ENCODE measurements at places on chromosomes 16 and 17.

DNA sequence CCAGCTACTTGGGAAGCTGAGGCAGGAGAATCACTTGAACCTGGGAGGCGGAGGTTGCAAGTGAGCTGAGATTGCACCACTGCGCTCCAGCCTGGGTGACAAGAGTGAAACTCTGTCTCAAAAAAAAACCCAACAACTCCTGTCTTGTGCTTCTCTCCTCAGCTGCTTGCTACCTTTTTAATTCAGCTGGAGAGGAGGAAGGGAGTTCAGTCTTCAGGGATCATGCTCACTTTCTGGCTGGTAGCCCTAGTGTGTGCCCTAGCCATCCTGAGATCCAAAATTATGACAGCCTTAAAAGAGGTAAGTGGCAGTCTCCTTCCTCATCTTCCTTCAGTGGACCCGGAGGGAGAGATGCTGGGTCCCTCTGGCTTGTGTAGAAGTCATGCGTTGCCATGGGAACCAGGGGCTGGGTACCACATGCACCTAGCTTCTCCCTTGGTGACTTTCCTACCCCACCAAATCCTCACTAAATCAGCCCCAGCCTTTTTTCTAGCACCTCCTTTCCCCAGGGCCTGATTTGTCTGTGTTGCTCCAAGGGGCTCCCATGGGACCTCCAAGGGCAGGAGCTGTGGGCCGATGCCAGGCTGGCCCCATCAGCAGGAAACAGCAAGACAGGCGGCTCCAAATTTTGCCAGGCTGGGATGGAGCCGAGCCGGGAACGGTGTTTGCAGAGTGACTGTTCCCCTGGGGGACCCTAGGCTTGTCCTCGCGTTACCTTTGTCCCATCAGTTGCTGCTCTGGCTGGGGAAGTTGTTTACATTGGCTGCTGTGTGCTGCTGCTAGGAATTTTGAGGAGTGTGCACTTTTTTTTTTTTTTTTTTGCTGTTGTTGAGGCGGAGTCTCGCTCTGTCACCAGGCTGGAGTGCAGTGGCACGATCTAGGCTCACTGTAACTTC, 65.2 kb downstream of the ABCC1 start:
- no peak for DNase-seq

- no peak for DNase-seq
Observed at GRCh38 chr17:60327134-60327900, 64.6 kb downstream of the USP32 start.

GRCh38 chr16:87328846-87329245, 11.7 kb upstream of the C16orf95 start:
- DNase-seq = no peak

- DNase-seq = no peak
Observed at GRCh38 chr17:42010898-42011516, 6.2 kb downstream of the DNAJC7 start.

- no peak for DNase-seq
Observed at GRCh38 chr17:7048968-7049367, 5.1 kb upstream of the SLC16A11 start.

DNA sequence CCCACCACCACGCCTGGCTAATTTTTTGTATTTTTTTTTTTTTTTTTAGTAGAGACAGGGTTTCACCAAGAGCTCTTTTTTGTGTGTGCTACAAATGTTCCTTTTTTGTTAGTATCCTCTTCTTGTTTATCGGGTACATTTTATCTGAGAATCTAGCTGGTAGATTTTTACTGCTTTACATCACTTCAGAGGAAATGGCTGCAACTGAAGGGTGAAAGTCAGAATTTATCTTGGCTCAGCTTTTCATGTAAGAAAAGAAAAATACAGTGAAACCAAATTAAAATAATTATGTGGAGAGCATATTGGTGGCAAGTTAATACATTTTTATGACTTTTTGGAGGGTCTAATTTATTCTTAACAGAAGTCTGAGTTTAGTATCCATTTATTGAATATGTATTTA, 26.0 kb downstream of the CBFB start:
- no peak for DNase-seq

DNA sequence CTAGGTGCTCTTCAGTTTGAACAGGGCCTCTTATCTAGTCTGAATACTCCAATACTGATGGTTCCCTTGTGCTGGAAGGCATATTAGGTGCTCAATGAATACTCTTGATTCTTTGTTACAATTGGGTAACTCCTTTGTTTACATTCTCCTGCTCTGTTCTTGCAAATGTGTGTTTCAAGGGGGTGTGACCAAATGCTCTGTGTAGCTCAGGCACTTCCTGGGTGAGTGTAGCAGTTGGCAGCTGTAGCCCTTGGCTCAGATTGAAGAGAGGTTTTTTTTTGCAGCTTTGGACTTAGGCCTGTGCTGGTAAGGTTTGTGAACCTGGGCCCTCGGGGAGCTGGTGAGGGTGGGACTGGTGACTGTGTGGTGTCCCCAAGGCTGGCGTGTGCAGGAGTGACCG, 20.2 kb downstream of the TBCD start:
- DNase-seq = no peak

- DNase-seq = no peak
Observed at GRCh38 chr16:588639-588888, 1.3 kb upstream of the RAB40C start.

DNA sequence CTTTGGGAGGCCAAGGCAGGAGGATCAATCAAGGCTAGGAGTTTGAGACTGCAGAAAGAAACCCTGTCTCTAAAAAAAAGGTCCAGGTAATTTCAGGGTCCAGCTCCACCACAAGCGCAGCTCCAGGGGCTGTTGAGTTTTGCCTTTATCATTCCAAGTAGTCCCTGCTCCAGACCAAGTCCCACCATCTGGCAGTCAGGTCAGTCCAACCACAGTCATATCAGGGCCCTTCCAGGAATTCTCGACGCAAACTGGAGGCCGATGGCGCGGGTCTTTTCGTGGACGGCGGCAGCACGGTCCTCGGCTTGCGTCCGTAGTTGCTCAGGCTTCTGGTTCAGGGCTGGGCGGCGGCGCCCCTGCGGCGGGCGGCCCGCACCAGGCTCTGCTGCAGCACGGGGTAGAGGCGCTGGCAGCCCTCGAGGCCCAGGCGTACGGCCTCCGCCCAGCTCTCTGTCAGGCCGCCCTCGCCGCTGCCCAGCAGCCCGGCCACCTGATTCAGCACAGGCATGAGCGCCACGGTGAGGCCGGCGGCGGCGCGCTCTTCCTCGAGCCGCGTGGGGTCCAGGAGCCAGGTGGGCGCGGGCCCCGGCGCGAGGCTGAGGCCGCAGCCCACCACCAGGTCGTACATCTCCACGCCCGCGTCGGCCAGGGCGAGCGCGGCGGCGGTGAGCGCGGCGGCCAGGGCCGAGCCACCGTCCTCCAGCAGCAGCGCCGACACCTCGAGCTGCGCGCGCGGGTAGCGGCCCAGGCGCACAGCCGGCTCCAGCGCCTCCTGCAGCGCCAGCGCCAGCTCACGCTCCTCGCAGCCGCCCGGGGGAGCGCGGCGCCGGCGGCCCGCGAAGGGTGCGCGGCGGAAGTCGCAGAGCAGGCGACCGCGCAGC, 752 bp downstream of the EXOSC6 start:
- no peak for DNase-seq

GRCh38 chr17:17206124-17206912, at the start of gene PLD6:
PLD6 (minus strand) TSS chr17:17206333; CDS start chr17:17206286, 47 bp downstream.
- DNase-seq = peak; percentile 91

DNA sequence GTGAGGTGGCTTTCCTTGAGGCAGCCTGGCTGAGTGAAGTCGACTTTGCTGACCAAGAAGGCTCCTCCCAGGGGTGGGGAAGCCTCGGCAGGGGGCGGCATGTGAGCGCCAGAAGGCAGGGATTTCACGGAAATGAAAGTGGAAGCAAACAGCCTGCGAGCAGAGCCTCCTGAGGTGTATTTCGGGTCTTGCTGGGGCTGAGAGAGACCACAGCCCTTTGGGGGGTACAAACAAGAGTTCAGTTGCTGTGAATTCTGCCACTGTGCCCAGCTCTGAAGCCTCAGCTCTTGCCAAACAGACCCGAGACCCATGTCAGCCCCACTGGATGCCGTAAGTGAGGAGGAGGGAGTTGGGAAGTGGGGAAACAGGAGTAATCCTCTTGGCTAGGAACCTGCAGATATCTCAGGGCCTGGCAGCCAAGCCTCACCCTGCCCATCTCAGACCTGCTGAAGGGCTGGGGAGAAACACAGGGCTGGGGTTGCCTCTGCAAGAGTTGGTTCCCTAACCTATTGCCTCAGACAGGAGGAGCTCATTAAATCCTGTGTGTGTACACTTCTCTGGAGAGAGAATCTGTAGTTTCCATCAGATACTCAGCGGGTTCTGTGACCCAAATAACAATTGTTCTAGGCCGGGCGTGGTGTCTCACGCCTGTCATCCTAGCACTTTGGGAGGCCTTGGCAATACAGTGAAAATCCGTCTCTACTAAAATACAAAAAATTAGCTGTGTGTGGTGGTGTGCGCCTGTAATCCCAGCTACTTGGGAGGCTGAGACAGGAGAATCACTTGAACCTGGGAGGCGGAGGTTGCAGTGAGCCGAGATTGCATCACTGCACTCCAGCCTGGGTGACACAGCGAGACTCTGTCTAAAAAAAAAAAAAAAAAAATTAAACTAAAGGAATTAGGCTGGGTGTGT, at the start of gene IFI35:
TSS of gene IFI35 (plus strand) at position 146 of the 913 bp plus-strand sequence. CDS start at position 310, 164 bp downstream.
- DNase-seq = peak; percentile 83

DNA sequence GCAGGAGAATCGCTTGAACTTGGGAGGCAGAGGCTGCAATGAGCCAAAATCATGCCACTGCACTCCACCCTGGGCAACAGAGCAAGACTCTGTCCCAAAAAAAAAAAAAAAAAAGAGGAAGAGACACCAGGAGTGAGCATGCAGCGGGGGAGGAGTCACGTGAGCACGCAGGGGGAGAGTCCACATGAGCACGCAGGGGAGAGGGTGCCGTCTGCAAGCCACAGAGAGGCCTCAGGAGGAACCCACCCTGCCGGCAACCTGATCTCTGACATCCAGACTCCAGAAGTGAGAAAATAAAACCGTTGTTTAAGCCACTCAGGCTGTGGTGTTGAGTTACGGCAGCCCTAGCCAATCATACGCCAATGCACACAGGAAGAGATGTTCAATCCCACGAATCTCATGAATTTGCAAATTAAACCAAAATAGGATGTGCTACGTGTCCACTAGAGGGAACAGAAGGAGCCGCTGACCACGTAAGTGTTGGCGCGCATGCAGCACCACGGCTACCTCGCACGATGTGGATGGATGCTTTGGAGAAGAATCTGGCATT, 42.2 kb downstream of the CCDC57 start:
- DNase-seq = no peak

GRCh38 chr16:4109250-4109736, 6.9 kb downstream of the ADCY9 start:
- no peak for DNase-seq

- DNase-seq = no peak
Observed at GRCh38 chr16:14002416-14002990, 68.6 kb upstream of the MRTFB start.

DNA sequence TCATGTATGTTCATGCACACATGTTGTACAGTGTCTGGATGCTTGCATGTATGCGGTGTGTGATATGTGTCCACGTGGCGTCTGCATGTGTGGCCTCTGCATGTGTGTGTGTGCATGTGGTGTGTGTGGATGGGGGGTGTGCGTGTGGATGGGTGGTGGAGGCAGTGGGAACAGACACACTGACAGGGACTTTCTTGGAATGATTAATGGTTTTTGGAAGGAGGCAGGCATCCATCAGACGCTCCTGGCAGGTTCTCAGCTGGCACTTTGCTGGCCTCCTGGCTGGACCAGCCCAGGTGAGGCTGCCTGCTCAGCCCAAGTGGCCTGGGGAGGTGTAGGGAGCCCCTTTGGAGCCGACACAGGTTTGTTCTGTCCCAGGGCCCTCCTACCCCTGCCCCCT, 121.2 kb upstream of the CIBAR2 start:
- no peak for DNase-seq

- no peak for DNase-seq
Observed at GRCh38 chr17:55726440-55726839, 3.8 kb upstream of the TMEM100 start.

GRCh38 chr16:57764341-57765159, 29.0 kb downstream of the KATNB1 start:
- DNase-seq = no peak

DNA sequence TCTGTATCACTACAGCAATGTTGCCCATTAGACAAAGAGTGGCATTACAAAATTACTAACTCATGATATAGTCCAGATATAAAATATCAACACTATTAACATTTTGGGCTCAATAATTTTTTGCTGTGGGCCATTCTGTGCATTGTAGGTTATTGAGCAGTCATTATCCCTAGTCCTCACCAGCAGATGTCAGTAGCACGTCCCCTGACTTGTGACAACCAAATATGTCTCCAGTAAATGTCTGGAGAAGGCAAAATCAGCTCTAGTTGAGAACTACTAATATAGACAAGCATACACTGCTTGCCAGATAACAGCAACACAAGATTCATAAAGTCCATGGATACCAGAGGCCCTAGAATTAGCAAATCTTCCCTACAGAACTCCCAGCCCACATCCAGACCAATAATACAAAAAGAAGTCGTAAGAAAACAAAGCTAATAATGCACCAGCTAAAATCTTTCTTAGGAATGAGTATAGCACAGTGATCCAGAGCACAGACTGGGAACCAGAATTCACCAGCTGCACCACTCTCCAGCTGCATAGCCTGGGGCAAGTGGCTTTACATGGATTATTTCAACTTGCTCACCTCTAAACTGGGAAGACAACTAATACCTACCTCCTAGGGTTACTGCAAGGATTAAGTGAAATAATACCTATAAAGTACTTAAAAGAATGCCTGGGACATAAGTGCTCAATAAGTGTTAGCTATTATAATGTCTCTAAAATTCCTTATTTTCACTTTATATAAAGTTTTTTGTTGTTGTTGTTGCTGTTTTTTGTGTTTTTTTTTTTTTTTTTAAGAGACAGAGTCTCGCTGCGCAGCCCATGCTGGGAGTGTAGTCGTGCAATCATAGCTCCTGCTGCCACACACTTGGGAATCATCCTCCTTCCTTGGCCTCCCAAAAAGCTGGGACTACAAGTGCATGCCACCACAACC, 23.7 kb downstream of the HELZ start:
- no peak for DNase-seq

- peak; percentile 52 for DNase-seq
Observed at GRCh38 chr17:41835800-41836549, at the start of gene NT5C3B. NT5C3B (minus strand) TSS chr17:41836232; CDS start chr17:41836193, 39 bp downstream.

GRCh38 chr16:71775949-71776348, 32.7 kb downstream of the AP1G1 start:
- DNase-seq = no peak

DNA sequence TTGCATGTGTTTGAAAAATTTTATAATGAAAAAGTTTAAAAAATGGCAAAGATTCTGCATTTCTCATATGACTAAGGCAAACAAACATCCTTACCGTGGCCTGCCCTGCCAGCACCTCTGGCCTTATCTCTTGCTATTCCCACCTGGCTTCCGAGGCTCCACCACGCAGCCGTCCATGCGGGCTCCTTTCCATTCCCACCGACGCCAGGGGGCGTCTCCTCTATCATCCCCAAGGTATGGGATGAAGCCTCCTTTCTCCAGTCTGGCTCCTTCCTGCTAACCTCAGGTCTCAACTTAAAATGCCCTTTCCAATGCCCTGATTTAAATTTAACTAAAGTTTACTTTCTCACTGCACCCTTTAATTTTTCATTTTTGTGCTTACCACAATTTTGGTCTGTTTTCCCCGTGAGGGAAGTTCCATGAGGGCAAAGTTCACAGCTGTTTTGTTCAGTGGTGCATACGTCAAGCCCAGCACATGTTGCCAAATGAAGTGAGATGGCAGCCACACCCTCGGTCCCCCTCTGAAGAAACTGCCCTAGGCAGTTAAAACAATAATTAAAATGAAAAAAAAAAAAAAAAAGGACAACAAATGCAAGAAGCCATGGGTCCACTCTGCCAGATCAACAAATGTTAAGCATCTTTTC, 13.3 kb upstream of the SDK2 start:
- DNase-seq = no peak
